Testis (tissue), 5 donors: ENCODE measurements at places on chromosomes 5 and 9. TPM values are rescaled to one million over a fixed set of nuclear protein-coding genes. Genes with fewer than 3 reads are reported as not detected.

The PCDHB3 gene
- polyA plus RNA-seq, result 1.6 TPM

The PLCXD3 gene
- 0.78 TPM for polyA plus RNA-seq

The TERT gene
- 2.1 TPM for polyA plus RNA-seq

The OR2Y1 gene
- not detected for polyA plus RNA-seq

The LYRM7 gene
- 14.4 TPM for polyA plus RNA-seq

The DIPK1B gene
- 23.3 TPM for polyA plus RNA-seq

The EXD3 gene
- 8.9 TPM for polyA plus RNA-seq

The CCDC192 gene
- polyA plus RNA-seq, result 22.6 TPM

The VLDLR gene
- 30.0 TPM for polyA plus RNA-seq
